ENCODE measurements at places on chromosomes 12 and 14.

GRCh38 chr12:90672081-90672480 lies 282.9 kb downstream of the CCER1 start:
- DNase-seq = no peak

GRCh38 chr12:113684053-113684907 lies 212.6 kb upstream of the LHX5 start:
- no peak for DNase-seq

DNA sequence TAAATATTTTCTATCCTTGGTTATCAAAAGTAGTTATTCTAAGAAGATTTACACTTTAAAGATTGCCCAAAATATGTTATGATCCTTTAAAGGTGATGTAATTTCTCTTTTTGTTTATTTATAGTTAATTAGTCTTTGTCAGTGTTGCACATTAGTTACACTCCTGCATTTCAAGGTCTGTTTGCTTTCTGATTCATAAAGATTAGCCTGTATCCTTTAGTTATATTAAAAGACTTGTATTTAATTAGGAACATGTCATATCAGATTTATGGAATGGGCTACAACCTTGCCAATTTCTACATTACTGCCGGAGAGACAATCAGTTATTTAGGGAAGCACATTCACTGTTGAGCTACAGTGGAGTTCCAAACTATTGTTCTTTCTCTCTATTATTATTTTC lies 3.5 kb downstream of the EPYC start:
- DNase-seq = no peak

- DNase-seq = no peak
Observed at GRCh38 chr12:53096089-53096741, 1.3 kb upstream of the IGFBP6 start.
